Daoy (cell line): ENCODE measurements at places on chromosomes 3 and 15.

DNA sequence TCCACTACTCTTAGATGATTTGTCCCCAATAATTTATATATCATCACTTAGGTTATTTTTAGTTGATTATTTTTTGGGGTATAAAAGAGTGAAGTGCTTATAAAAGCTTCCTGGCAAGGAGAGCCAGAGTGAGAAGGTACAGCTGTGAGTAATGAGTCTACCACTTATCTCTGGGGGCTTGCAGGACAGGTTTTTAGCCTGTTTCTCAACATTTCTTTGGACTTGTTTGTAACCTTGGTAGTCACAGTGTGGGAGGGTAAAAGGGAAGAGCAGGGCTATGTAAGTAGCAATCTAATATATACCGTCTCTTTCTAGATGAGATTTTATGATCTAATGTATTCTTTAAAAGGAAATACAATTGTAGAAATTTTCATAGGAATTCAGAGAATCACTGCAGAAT, 321.3 kb upstream of the GOLIM4 start:
- DNase-seq, result no peak

DNA sequence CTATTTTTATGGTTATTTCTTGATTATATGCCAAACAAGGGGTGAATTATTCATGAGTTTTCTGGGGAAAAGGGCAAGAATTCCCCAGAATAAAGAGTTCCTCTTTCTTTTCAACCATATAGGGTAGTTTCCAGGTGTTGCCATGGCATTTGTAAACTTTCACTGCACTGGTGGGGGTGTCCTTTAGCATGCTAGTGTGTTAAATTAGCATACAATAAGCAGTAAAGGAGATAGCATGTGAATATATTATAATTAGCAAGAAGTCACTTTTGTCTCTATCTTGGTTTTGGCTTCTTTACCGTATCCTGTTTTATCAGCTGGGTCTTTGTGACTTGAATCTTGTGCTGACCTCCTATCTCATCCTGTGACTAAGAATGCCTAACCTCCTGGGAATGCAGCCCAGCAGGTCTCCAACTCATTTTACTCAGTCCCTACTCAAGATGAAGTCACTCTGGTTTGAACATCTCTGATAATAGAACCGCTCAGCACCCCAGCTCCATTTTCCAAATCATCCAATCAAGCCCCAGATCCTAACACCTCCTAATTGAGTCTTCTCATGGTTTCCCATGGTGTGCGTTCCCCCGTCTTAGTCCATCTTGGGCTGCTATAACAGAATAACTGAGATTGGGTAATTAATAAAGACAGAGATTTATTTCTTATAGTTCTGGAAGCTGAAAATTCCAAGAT, 3.4 kb upstream of the SELENOT start:
- DNase-seq, result peak; percentile 88

DNA sequence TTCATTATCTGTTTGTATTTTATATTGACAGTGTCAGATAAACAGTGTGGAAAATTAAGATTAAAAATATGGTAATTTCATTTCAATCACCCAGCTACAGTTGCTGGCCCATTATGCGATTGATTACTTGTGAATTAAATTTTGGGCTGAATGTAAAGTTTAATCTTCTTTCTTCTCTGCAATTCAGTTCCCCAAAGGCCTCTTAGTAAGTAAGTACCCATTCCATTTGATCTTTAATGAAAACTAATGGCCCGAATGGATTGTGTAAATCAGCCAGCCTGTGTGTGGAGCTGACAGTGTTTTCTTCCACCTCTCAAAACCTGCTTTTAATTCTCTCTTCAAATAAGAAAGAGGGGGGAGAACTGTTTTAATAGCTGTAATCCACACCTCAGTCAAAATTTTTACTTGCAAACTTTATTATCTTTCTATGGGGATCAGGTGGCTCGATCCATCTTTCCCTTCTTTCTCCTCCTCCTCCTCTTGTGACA, 307.1 kb downstream of the IL20RB start:
- no peak for DNase-seq

DNA sequence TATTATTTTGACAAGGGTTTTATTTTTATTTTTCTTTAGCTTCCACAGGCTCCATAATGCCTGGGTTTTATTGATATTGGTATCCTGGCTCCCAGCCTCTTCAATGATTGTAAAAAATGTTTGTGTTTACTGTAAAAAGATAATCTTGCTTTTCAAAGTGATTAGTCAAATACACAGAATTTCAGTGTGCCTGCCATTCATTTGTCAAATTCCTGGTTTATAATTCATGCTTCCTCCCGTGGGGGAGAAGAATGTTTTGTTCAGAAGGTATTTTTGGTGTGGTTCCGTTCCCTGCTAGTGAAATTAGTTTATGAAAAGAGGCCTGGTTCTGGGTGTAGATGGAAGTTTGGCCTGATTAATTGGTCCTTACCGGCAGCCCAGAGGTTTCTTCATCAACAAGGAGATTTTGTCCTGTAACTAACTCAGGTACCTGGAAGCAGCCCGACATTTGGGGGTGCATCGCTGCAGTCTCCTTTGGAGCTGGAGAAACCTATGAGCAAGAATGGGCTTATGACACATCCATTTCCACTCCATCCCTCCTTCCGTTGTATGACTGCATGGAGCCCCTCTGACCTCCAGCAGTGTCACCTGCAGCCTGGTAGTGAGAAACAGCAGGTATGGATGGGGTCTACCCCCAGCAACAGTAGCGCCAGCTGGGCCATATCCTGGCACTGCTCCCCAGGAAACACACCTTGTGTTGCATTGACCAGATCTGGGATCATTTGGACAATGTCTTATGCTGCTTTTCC, 101.5 kb downstream of the PGPEP1L start:
- DNase-seq, result no peak

GRCh38 chr15:75887178-75887577, 16.5 kb upstream of the FBXO22 start:
- no peak for DNase-seq

- no peak for DNase-seq
Measured at GRCh38 chr15:71397377-71397776, 282.1 kb downstream of the THSD4 start.

- DNase-seq, result no peak
Measured at GRCh38 chr15:100340721-100341238, 995 bp downstream of the ADAMTS17 start.

DNA sequence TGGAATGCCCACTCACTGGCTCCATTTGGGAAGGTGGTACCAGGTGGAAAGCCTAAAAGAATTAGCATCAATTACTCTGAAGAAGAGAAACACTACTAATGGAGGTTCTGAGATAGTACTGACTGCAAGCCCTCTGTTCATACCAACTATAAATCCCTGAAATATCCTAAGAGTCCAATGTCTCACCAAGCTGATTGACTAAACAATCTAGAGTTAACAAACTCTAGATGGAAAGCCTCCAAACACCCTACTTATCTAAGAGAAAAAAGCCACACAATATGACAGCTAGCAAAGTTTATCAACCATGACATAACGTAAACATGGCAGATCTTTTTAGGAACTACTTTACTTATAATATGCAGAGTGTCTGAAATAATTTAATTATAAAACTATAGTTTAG, 59.2 kb downstream of the GPR176 start:
- DNase-seq, result no peak

DNA sequence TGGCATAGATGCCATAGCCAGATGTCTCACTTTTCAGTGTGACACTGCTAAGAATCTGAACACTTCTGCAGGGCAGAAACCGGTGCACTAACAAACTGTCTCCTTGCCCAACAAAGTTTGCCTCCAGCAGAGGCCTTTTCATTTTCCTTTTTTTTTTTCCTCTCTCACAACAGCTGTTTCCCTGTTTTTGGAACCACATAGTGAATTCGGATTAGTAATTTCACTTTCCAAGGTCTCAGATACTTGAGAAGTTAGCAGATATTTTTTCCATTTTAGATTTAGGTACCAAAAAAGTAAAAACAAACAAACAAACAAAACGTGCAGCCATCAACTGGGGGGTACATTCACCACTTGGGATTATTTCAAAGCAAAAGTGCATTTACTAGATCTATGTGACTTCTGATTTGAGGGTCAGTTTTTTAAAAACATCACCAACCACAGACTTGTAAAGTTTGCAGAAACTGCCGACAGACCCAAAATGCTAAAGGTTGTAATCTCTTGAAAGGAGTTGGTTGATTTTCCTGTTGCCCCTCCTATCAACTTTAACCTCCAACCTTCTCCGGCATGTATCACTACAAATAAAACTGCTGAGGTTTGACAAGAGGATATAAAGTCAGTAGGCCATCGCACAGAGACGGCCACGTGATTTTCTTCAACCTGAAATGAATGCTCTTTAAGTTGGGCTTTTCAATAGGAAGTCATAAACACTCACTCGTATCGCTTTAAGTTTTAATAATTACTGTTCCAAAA, 169.1 kb downstream of the CDIN1 start:
- DNase-seq, result no peak

- no peak for DNase-seq
Measured at GRCh38 chr15:98063871-98064270, 103.4 kb downstream of the ARRDC4 start.

DNA sequence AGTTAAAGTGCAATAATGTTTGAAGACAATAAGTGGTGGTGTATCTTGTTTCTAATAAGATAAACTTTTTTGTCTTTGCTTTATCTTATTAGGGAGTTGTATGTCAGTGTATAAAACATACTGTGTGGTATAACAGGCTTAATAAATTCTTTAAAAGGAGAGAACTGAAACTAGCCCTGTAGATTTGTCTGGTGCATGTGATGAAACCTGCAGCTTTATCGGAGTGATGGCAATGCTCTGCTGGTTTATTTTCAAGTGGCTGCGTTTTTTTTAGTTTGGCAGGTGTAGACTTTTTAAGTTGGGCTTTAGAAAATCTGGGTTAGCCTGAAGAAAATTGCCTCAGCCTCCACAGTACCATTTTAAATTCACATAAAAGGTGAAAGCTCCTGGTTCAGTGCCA, 2.7 kb downstream of the RPL15 start:
- no peak for DNase-seq

DNA sequence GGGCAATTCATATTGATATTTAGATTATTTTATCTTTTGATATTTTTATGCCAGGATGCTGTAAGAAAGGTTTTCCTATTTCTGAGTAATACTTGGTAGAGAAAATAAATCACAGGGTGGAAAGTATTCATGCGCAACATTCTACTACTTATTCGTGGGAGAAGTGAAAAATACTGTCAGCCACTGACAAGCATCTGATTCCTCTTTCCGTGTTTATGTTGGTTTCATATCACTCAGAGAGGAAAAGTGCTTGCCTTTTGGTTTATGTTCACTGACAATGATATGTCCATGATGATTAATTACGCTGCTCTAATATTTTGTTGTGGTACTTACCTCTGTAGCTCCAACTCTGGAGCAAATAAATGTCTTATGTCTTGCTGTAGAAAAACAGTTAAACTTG, 429.4 kb downstream of the EDEM1 start:
- no peak for DNase-seq

- peak; percentile 87 for DNase-seq
Measured at GRCh38 chr3:149224736-149225594, 3.3 kb upstream of the CP start.

GRCh38 chr3:48563382-48563918, at the start of gene UCN2:
TSS of gene UCN2 (minus strand) at chr3:48563781. CDS start at chr3:48563124, 657 bp downstream.
- peak; percentile 58 for DNase-seq

- DNase-seq, result peak; percentile 25
Measured at GRCh38 chr3:55721716-55722484, 234.8 kb upstream of the WNT5A start.

DNA sequence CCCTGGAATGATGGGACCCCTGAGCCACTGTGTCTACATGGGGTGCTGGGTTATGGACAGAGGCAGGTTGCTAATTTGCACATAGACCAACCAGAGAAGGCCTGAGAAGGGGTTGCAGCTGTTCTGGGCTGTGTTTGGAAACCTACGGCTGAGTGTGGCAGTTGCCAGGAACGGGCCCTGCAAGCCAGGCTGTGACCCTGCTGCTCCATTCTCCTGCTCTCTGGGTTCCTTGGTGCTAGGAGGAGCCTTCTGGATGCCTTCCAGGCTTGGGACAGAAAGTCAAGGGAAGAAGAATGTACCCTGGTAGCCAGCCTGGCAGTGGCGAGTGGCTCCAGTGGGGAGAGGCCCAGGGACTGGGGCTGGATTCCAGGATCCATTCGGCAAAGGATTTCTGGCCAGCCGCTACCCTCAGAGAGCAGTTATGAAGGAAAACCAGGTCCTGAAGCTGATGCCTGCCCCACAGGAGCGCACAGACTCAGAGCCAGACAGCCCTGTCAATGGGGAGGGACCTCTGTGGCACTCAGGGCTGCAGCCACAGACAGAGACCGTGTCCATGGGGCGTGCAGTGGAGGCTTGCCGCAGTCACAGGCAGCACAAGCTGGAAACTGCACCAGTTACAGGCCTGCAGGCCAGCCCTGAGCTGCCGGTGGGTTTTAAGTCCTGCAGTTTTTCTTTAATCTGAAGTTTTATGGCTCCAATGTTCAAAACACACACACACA, 55.1 kb upstream of the ACAD9 start:
- DNase-seq, result no peak

GRCh38 chr15:40372981-40373380, 9.5 kb upstream of the KNSTRN start:
- DNase-seq, result no peak

GRCh38 chr15:95709959-95710695, 620.4 kb upstream of the NR2F2 start:
- no peak for DNase-seq

DNA sequence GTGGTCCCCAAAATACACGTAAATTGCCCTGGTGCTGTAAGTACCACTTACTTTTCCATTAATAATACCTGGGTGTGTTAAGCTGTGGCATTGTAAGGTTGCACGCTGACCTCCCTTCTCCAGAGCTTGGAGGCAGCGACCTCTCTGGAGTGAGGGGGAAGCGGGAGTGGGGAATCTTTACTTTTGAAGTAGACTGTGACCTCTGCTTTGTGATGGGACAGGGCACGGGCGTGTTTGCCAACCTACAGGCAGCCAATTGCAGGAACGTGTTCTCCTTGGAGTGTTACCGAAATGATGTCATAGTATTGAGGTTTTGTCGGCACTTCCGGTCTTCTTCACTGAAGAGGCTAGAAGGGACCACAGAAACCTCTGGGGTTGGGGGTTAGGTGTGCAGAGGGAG, 227.3 kb upstream of the C2CD4B start:
- DNase-seq, result peak; percentile 65

DNA sequence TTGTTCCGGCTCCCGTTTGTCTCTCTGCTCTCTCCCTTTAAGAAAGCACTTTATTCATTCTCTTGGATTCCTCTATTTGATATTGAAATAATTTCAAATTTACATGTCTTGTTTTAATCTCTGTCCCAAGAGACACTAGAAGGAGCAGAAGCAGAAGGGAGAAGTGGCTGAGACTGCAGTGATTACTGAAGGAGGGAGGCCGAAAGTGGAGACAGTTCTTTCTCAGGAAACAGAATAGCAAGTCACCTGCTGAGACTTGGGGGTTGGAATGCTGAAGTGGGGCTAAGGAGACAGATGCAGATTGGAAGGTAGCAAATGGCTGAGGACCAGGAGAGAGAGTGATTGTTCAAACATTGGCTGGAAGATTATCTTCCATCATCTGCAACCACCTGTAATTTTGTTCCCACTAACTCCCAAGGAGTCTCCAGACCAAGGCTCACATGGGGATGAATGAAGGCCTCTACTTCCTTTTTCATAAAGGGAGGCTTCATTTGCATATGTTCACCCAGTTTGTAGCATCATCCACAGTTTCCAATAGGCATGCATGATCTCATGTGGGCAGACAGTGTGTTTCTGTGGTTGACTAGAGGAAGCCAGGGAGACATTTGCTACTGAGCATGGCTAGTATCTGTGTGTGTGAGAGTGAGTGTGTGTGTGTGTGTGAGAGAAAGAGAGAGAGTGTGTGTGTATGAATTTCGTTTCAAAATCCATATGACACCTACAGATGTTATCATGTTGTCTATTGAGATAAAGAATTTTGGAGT, 24.0 kb downstream of the LTF start:
- no peak for DNase-seq

GRCh38 chr15:74725845-74726773, 781 bp upstream of the CYP1A1 start:
- DNase-seq, result peak; percentile 45

GRCh38 chr3:186742618-186743380, 25.6 kb downstream of the KNG1 start:
- DNase-seq, result no peak
